MCF 10A (cell line): ENCODE measurements at places on chromosomes 7 and 10. TPM values are rescaled to one million over a fixed set of nuclear protein-coding genes. Genes with fewer than 3 reads are reported as not detected.
A peak's percentile ranks its signal among the peaks of the same experiment; 100 is the strongest.

The BAG3 gene
- 53.7 and 55.2 TPM in 2 replicates for total RNA-seq

The NAT16 gene
- total RNA-seq, result not detected in 2 replicates

- DNase-seq, result no peak
Measured at GRCh38 chr7:141369422-141369821, 181.8 kb upstream of the AGK start.

- DNase-seq, result peak; percentile 13
Measured at GRCh38 chr7:145909991-145910513, 206.5 kb upstream of the CNTNAP2 start.

DNA sequence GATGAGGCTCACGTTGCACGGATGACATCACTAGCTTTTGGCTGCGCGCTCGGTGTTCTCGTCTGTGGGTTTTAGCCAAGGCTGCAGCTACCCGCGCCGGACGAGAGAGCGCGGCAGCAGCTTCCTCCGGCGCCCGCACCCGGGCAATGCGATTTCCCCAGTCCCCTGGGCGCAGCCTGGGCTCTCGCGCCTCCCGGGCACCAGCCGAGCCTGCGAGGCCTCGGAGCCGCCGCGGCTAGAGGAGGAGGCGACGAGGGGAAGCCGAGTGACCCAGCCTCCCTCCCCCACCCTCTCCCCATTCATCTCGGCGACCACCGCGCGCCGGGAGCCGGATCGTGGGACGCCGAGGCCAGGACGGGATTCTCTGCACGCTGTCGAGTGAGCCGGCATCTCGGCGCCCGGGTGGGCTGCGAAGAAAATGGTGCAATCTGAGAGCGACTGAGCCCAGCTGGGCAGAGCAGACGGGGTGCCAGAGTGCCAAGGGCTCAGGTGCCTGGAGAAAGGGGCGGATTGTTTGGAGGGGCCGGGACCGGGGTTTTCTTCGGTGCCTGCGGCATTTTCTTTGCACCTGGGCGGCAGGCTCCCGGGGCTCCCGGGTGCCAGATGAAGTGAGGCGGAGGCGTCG is 1.2 kb upstream of the TMEM178B start:
- DNase-seq, result peak; percentile 60

GRCh38 chr7:5232874-5233273 is 42.8 kb downstream of the WIPI2 start:
- no peak for DNase-seq

GRCh38 chr7:69439636-69440325 is 158.5 kb upstream of the AUTS2 start:
- no peak for DNase-seq

- no peak for DNase-seq
Measured at GRCh38 chr7:7190142-7190541, 7.8 kb downstream of the C1GALT1 start.
